ENCODE measurements at places on chromosomes 12 and 14.

GRCh38 chr12:116423094-116423493 is 136.1 kb upstream of the MAP1LC3B2 start:
- DNase-seq, result no peak

GRCh38 chr12:85329913-85330312 is 49.9 kb downstream of the ALX1 start:
- no peak for DNase-seq

DNA sequence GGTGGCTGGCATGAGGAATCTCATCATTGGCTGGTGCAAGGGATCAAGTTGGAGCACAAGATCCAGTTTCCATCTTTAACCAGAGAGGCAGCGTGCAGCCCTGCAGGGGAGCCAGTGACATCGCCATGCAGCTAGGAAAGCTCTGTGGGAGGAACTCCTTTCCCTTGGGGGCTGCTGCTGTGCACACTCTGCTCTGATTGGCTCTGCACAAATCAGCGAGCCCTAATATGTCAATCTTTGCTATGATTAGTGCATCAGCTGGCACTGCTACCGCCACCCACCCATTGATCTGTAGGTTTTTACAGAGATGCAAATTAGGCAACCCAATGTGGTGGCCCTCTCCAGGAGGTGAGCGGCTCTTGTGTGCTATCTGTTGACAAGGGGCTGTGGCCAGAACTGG is 262.6 kb downstream of the PCNX1 start:
- DNase-seq, result no peak

DNA sequence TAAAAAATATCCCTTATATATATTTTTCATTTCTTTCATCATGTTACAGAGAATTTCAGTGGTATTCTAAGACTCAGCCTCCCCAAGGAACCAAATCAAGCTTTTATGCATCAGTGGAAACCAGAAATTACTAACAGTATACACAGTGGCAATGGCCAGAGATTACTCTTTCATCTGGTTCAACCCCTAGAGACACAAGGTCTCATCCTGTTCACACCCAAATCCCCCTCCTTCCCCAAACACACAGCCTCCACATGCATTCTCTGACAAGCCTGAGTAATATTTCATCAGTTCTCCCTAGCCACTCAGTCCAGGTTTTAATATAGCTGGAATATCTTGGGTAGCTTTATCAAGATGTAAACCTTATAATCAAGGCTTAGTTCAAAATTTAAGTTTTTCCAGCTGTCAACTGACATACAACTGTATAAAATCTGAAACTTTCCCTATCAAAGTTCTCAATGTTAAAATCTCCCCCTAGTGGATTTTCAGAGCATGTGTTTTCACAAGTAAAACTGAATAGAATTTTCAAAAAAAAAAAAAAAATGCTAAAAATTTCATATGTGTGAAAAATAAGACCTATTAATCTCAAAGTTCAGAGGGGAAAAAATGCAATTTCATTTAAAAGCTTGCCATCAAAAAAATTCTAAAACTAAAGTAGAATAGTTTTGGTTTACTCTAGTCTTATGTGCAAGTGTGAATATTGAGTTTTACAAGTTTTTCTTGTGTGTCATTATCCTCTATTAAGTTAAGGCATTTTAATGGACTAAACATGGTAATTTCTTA is 10.5 kb upstream of the SSTR1 start:
- DNase-seq, result no peak
